ENCODE measurements at places on chromosomes 3 and 15.
A peak's percentile ranks its signal among the peaks of the same experiment; 100 is the strongest.

GRCh38 chr3:59425942-59426341 is 376.1 kb upstream of the CFAP20DC start:
- peak; percentile 9 for DNase-seq

DNA sequence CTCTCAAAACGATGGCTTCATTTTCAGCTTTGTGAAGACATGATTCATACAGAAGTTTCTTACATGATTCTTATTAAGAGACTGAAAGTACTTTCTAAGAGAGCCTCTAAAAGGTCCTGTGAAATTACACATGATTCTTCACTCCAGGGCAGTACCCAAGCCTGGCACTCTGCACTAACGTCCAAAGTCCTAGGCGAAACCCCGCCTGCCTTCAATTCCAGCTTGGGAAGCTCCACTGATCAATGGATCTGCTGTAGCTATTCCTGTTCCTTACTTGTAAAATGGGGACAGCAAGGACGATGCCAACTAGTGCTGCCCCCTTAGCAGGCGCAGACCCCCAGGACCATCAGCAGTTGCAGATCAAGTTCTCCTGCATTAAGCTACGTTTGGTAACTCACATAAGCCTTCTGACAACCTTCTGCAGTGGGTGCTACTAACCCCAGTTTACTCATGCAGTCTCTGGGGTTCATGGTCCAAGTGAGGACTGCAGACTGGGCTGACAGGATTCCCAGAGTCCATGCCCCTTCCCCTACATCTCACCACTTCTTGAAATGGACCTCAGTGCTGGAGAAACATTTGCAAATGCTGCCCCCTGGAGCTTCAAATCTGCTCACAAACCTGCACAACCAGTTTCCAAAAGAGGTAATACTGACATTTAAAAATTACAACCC is 10.6 kb downstream of the CHCHD4 start:
- no peak for DNase-seq

DNA sequence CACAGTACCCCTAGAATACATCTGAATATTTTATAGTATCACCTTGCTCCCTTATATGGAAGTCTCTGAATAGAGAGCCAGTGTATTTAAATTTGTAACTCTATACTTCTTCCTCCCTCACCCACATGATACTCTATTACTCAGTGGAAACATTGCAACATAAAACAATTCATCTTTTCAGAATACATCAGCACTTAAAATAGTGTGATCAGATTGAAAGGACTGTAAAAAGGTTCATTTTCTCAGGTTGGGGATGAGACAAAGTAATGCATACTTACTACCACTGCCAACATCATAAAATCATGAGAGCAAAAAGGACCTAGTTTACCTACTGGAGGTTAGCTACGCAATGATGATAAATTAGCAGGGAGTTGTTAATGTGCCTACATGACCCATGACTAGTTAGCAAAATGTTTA is 13.8 kb upstream of the THRB start:
- no peak for DNase-seq

DNA sequence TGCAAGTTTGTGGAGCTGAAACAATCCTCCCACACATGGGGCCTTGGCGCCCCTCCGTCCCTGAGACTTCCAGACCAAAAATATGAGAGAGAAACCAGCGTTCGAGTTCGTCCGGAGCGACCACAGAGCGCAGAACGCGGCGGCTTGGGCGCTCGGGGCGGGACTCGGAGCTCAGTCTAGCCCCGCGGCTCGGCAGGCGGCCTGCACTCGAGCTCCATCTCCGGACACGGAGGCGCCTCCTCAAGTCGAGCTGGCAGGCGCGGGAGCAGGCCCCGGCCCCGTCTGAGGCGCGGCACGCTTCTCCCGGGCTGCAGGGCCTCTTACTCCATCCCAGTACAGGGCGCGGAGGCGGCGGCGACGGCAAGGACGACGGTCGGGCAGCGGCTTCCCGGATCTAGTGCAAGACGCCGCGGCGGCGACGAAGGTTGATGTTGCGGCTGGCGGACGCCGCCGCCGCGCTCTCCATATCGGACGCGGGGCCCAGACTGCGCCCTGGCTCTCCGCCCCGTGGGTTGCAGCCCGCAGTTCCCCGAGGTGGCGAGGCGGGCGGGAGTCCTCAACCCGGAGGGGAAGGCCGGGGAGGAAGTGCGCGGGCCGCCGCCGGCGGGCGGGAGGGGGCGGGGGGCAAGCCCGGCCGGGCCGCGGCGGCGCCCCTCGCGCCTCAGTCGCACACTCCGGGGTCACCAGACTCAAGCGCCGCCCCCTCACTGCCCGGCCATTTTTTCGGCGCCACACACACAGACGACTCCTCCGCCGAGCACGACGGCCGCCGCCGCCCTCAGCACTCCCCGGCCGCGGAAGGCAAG is 674 bp downstream of the MSL2 start:
- peak; percentile 55 for DNase-seq

DNA sequence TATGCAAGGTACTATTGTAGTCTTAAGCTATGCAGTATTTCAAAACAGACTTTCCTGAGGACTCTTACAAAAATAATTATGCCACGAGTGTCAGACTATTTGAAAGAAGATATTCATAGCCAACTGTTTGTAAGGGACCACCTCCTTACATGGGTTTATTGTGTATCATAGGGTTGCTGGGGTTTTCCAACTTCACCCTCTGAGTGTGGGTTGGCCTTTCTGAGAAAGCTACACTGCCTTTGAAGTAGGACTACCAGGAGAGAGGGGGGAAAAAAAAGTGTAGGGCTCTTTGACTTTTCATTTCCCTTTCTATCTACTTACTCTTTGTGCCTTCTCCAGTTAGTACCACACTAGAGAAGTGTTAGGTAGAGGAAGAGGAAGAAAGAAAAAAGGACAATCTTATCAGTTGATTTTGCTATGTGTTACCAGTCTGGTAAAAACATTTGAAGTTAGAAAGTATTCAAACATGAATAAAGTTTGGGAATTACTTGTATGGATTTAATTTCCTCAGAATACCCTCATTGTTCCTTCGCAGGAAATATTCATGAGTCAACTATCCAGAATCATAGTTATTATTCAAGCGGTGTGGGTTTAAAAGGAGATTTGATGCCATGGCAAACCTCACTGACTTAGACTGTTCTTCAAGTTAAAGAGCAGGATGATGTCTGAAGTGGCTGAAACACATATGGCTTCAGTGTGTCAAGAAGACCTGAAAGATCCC is 329.3 kb upstream of the THBS1 start:
- DNase-seq: no peak

DNA sequence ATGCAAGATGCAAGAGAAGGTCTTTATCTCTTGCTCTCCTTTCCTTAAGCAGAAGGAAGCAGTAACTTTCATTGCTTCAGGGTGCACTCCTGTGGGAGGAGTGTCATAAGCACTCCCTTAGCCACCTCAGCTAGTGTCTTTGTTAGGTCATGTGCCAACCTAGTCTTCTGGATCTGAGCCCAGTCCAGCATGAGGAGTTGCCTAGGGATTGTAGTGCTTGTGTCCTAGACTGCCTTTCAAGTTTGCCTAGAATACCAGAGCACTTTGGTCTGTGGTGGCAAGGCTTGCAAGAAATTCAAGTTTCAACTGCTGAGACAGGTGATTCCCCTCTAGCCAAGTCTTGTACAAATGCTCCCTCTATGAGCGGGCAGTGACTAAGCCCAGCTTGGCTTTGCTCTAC is 633.6 kb downstream of the ZNF385D start:
- no peak for DNase-seq

- peak; percentile 40 for DNase-seq
These were observed 5.4 kb upstream of the ALDH1A2 start for GRCh38 chr15:58070801-58071418.

GRCh38 chr3:158107605-158108444 is 1.6 kb upstream of the SHOX2 start:
- no peak for DNase-seq

DNA sequence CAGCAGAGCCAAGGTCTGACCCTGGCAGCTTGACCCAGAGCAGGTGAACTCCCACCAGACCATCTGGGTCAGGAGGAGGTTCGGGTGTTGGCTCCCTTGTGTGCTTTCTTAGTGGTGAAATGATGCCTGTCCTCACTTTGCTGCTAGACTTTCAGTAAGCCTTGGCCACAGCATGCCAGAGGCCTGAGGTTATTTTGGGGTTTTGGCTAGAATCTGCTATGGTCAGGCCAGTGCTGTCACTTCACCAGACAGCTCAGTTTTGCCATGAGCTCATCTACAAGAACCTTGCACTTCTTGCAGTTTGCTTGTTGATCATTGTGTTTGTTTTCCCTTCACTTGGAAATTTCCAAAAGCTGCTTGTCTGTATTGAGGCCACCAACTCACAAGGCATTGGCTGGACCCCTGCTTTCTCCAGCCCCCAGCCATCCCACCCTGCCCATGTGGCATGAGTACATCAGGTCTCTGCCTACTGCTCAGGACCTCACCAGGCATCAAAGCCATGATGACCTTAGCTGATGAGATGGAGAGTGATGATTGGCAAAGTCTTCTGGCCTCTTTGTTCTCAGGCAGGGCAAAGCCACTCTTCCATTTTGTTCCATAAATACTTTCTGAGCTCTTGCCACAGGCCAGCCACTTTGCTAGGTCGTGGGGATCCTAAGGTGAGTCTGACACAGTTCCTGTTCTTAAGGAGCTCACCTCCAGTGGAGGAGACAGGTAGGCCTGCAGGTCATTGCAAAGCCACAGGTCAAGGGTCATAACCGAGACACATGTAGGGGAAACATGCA is 122.6 kb downstream of the ARNT2 start:
- DNase-seq: no peak

GRCh38 chr3:58351920-58352319 is 19.2 kb downstream of the PXK start:
- no peak for DNase-seq

DNA sequence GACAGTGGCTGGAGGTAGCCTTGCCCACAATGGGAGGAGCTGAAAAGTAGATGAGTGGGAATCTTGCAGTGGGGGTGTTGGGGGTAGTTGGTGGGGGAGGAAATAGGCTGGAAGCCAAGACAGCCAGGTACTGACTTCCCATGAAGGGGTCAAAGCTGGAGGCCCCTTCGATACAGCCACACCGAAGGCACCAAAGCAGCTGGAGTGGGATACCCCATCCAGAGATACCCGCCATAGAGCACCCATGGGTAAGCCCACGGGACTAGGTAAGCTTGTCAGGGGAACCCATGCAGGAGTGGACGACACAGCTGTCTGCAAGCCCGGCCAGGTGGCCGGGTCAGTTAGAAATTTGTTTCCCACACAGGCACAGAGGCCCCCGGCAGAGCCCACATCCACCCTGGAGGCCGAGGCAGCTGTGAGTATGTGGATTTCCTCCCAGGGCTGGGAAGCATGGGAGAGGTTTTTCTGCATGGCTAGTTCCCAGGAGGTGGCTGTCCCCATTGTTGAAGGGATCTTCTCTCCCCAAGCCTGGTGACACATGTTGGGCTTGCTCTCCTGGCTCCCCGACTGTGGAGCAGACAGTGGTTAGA is 28.6 kb downstream of the PRR23E start:
- DNase-seq: no peak

DNA sequence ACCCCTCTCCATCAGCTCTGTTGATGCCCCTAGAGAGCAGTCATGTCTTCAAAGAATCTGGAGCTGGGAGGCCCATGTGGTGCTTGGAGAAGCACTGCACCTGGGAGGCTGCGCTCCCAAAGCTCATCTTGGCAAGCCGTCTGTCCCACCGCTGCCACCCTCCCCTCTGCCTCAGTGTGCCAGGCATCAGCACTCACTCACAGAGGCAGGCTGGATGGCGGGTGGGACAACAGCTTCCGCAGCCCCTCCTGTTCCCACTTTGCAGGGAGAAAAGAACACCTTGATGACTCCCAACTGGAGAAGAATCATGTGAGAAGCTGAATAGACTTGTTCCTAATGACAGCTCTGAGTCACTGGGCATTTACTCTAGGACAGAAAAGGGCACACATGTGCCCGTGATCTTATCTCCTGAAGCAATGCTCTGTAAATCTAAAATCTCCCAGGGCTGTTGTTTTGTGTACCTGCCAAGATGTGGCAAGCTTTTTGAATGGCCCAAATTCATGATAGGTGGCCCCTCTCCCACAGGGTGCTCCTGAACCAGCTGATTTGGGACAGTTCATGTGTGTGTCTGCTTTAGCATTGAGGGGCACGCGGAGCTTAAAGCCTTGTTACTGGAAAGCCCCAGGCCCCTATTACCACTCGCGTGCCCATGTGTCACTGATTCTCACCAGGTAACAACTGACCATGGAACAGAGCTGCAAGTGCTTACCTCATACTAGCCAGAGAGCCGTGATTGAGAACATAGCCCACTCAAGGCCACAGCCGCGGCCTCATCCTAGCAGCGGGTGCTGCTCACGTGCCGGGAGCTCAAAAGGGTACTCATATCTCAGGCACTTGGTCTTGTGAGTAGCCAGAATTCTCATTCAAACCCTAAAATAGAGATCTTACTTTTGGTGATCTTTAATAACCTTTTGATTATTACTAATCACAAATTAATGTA is 104.4 kb downstream of the DNAJB8 start:
- no peak for DNase-seq

DNA sequence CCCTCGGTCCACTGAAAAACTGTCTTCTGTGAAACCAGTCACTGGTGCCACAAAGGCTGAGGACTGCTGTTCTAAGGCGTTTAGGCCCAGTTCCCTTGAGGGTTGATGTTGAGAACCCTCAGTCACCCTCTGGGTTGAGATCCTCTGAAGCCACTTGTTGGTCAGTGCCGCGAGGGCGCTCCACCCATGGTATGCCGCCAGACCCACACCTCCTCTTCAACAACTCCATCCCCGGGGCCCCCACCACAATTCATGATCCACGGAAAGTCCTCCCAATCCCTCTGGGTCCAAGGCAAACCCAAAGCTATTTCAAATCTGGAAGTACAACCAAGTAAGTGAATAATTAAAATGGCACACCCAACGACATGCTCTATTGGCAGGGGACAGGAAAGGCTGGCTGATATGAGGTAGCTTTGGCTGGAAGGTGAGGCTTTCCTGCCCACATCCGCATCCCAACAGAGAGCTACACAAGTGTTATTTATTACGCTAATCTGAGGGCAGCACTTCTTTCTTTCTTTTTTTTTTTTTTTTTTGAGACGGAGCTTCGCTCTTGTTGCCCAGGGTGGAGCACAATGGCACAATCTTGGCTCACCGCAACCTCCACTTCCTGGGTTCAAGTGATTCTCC is 58.1 kb downstream of the XXYLT1 start:
- DNase-seq: no peak

DNA sequence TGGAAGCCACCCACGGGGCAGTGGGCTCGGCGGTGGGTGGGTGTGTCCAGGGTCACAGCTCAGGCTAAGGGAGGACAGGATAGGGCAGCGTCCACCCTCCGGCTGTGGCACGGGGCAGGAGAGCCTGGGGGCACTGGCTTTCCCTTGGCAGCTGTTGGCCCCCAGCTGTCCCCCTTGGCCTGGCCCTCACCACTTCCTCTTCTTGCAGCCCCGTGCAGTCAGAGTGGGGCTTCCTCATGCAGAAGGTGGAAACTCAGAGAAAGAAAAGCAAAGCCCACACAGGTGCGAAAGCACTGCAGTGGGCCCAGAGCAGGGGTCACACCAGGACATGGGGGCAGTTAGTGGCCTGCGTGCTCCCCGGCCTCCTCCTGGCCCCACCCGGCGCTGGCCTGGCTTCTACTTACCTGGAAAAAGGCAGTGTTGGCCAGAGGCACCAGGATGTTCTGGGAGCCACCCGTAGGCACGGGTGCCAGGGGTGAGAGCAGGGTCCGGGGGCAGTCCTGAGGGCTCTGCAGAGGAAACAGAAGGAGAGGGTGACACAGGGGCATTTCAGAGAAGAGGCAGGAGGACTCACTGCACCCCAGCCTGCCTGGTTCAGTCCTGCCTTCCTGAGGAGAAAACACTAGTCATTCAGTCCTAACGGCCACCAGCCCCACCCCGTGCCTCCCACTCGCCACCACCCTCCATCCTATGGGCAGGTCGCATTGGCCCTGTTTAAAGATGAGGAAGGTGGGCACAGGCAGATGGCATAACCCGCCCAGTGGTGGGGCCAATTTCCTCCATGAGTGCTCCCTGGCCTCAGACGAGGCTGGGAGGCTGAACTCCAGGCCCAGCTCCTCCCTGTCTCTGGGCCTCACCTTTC is 28.3 kb downstream of the PLXND1 start:
- DNase-seq: no peak

Measured in stimulated activated CD4-positive, alpha-beta T cell treated with anti-CD3 and anti-CD28 coated beads, TNF-alpha, amount 100 ng/mL, for 48 hours (primary cell).